ENCODE measurements at places on chromosomes 2 and 18. TPM values are rescaled to one million over a fixed set of nuclear protein-coding genes. Genes with fewer than 3 reads are reported as not detected.

SP140 gene
- total RNA-seq: 2.2 TPM

CHRNG gene
- not detected for total RNA-seq

RAD51AP2 gene
- total RNA-seq: not detected

GRCh38 chr2:200466425-200467418 is 43.1 kb downstream of the KCTD18 start:
- H3K4me3 ChIP-seq: no peak overlapping the region
- H3K4me1 ChIP-seq: no peaks in the 10 kb centered on the region
- no peaks in the 10 kb centered on the region for H3K27me3 ChIP-seq

DNA sequence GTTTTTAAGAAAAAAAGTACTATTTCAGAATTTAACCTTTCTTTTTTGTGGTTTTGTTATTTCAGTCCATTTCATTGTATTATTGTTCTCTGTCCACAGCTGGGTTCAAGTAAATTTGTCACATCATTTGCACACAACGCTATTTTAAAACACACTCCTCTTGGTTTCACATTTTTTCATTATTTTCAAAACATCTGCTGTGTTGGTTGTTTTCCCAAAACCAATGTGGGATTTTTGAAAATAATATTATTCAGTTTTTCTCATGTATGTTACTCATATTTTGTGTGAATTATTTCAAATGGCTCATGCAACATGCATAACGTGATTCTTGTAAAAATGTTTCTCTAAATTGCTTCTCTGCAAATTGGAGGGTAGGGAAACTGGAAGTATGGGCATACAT is 589.2 kb downstream of the METTL4 start:
- H3K36me3 ChIP-seq: no peaks in the 10 kb centered on the region
- no peak overlapping the region for H3K27ac ChIP-seq
- no peaks in the 10 kb centered on the region for H3K27me3 ChIP-seq
- no peak for DNase-seq

GRCh38 chr2:34705551-34706247 is 1106.6 kb upstream of the FAM98A start:
- no peak for DNase-seq
- no peaks in the 10 kb centered on the region for H3K4me1 ChIP-seq
- no peak overlapping the region for H3K4me3 ChIP-seq
- no peaks in the 10 kb centered on the region for H3K27me3 ChIP-seq

DNA sequence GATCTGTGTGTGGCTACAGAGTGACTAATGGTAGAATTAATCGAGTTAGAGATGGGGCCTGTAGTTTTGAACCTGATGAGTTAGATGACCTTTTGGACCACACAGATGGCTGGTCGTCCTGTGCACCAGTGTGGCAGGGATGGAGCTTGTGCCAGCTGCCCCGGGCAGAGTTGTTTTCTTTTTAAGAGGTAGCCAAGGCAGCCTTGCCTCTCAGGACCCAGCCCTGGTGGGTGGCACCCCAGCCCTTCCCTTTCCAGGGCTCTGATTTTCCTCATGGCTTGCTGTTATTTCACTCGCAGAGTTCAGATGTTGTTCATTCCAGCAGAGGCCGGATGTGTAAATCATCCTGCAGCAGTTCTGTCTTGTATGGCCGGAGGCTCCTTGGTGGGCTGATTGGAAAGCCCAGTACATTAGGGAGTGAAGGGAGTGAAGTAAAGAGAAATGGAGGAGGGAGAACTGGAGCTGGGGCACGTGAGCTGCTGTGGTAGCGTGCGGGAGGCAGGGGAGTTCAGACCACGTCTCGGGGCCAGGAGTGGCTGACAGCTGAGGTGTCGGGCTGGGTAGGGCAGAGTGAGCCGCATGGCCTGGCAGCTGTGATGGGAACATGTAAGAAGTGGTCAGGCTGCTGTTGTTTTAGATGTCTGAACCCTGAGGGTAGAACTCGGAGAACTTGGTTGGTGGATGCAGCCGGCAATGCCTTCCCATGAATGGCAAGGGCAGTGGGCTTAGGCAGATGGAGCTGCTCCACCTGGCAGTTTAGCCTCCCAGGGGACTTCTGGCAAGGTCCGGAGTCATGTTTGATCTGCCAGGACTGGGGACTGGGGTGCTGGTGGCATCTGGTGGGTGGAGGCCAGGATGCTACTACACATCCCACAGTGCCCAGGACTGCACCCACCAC is 28.8 kb downstream of the ASAP2 start:
- H3K27me3 ChIP-seq: no peaks in the 10 kb centered on the region
- DNase-seq: peak; percentile 90
- peaks cover 91% of the 10 kb centered on the region for H3K4me1 ChIP-seq
- no peaks in the 10 kb centered on the region for H3K36me3 ChIP-seq
- peak overlapping the region; percentile 87 for H3K27ac ChIP-seq
- peak overlapping the region; percentile 8 for H3K4me3 ChIP-seq

Measured in SJSA1 (cell line).